ENCODE measurements at places on chromosomes 1 and 21. TPM values are rescaled to one million over a fixed set of nuclear protein-coding genes. Genes with fewer than 3 reads are reported as not detected.

RAB29 gene
- 95.1 TPM for total RNA-seq

PTGFR gene
- not detected for total RNA-seq

DNA sequence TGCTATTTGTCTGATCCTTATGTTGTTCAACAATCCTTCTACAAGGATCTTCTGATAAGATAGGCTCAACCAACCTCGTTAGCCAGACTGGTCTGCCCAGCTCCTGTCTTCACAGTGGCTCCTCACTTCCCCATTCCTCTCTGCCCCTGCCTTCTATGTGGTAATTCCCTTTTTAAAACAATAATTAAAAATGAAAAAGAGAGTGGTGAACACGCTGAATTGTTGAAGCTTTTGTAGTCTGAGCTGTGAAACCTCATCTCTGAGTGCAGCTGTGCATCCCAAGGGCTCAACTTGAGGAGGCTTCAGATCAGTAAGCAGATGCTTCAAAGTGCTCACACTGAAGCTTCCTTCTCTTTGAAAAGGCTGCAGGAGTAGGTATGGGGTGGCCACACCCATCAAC lies 70.7 kb upstream of the JUN start:
- H3K36me3 ChIP-seq = no peaks in the 10 kb centered on the region
- DNase-seq = peak; percentile 17
- peaks cover 18% of the 10 kb centered on the region for H3K4me1 ChIP-seq
- no peak overlapping the region for H3K4me3 ChIP-seq
- H3K27ac ChIP-seq = no peak overlapping the region

DNA sequence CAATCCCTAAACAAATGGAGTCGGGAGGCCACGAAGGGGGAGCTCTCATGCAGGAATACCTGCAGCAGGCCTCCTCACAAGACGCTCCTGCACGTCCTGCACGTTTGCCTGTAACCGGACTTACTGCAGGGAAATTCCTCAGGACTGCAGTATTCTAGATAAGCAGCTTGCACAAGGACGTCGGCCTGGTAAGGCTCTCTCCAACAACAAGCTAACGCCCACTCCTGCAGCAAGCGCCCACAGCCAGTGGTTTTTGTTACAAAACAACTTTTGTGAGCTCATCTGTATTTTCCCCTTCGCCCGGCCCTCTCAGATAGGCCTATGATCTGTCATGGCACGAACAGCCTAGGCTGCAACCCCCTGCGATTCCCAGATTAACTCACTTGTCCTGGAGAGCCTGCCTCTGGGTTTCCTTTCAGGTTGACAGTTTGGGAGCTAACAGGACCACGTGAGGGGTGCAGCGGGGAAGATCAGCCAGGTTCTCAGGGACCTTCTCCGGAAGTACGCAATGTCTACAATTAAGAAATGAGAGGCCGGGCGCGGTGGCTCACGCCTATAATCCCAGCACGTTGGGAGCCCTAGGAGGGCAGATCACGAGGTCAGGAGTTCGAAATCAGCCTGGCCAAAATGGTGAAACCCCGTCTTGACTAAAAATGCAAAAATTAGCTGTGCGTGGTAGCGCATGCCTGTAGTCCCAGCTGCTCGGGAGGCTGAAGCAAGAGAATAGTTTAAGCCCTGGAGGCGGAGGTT lies 921 bp upstream of the MIB2 start:
- peaks cover 24% of the 10 kb centered on the region for H3K4me1 ChIP-seq
- peak overlapping the region; percentile 91 for H3K4me3 ChIP-seq
- no peaks in the 10 kb centered on the region for H3K36me3 ChIP-seq
- no peaks in the 10 kb centered on the region for H3K27me3 ChIP-seq
- DNase-seq = peak; percentile 82
- H3K27ac ChIP-seq = peak overlapping the region; percentile 47

GJA5 gene
- total RNA-seq = not detected

RPF1 gene
- total RNA-seq = 50.0 TPM

DNA sequence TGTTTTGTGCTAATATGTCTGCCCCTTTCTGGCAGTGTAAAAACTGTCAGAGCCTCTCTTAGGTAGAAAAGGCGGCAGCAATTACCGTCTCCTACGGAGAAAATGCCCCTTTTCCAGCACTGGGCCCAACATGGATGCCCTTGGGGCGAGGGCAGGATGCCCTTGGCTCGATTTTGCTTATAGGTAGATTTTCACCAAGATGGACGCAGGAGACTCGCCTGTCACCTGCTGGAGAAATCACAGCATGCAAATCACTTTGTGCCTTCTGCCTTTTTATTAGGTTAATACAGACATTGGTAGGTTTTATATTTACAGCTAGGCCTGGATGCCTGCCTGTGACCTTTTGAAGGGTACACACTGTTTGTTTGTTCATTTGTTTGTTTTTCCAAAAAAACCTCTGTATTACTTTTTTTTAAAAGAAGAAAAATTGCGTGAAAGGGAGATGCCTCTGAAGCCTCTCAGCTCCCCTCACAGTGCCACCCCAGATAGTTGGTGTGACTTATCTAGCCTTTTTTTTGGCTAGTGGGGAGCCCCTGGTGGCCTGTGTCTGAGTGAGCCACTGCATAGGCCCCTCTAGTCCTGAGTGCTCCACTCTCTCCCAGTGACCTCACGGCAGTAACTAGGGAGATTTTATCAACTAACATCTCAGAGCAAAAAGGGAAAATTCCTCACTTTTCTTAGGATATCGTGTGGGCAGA lies 2.5 kb downstream of the ATP1B1 start:
- H3K36me3 ChIP-seq = no peaks in the 10 kb centered on the region
- peaks cover 2% of the 10 kb centered on the region for H3K27me3 ChIP-seq
- peak overlapping the region; percentile 14 for H3K27ac ChIP-seq
- H3K4me1 ChIP-seq = peaks cover 45% of the 10 kb centered on the region

- DNase-seq = no peak
- no peaks in the 10 kb centered on the region for H3K36me3 ChIP-seq
- no peaks in the 10 kb centered on the region for H3K27me3 ChIP-seq
- H3K27ac ChIP-seq = no peak overlapping the region
Observed at GRCh38 chr1:81585371-81585770, 215.4 kb upstream of the ADGRL2 start.

DNA sequence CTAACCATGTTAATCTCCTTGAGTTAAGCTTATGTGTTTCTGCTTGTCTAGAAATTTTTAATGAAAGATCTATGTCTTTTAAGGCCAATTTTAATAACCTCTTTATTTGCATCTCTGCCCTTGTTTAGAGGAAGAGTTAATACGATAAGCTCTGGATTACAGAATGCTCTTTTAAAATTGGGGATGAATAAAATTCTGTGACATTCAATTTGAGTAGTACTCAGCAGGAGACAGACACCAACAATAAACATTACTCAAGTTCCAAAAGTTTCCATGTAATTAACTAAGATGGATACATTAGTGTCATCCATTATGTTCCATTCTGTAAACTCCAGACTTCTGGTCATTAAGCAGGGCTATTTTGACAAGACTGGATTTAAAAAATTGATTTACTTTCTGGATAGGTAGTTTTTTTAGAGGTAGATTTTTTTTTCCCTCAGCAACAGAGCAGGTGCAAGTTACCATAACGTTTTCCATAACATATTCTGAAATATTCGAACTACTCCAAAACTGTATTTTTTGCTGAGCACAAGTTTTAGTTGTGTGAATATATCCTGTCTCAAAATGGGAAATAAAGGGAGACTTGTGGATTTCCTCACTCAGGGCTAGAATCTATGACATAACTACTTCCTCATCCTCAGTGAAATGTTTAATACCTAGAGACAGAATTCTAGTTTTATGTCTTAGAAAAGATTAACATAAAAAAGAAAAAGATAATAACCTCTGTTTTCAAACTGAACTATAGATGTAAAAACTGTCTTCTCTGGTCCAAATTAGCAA lies 221.7 kb downstream of the NEGR1 start:
- H3K36me3 ChIP-seq = no peaks in the 10 kb centered on the region
- DNase-seq = no peak
- no peaks in the 10 kb centered on the region for H3K4me1 ChIP-seq
- H3K27ac ChIP-seq = no peak overlapping the region
- no peaks in the 10 kb centered on the region for H3K27me3 ChIP-seq
- H3K4me3 ChIP-seq = no peak overlapping the region

All from natural killer cell (primary cell).